ENCODE measurements at places on chromosomes 3 and 15.

GRCh38 chr15:75054172-75054897 is 30.9 kb downstream of the PPCDC start:
- DNase-seq = no peak

DNA sequence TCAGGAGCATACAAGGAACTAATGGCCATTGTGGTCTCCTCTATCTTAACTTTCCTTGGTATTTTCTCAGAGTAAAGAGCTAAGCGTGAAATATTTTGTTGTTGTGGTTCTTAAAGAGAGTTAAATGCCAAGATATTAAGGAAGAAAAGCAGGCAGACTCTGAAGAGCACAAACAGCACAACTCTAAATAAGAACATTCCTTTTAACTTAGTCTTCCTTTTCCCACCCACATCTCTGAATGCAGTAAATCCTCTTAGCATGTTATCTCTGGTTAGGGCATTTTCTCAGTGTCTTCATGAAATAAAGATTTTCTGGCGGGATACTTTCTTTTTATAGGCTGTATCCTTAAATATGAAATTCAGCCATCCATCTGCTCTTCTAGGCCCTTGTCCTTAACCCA is 1.5 kb downstream of the GPR87 start:
- DNase-seq = no peak

DNA sequence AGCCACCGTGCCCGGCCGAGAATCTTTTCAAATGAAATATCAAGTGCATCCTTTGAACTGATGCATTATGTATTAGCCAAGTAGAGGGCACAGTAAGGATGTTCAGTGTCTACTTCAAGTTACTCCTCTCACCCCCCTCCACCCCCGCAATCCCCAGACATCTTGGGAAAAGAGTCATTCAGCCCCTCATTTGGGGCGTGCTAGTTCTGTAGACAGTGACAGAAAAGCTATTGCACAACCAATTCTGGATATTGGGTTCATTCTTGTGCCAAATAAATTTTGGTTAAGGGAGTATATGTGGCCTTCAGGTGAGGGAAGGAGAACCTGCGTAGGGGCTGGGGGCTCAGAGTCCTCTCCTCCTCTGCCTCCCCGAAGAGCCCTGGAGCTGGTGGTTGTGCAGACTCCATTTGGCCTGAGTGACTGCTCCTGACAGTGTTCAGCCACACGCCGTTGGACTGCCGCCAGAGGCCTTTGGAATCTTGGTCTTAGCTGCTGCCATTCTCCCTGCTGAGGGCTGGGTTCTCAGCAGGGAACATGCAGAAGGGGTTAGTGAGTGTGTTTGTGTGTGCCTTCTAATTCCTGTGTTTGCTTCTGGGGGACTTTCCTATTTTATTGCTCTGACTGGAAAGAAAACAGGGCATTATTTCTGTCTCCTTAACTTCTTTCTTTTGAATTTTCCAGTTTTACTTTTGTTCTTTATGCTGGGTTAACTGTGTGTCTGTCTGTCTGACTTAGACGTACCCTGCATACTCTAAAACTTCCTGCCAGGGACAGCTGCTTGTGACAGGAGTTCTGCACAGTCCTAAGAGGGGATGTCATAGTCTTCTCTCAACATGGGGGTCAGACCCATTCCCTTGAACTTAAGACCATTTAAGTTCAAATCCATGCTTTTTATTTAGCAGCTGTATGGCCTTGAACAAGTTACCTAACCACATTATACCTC is 21.0 kb downstream of the RARB start:
- DNase-seq = no peak

DNA sequence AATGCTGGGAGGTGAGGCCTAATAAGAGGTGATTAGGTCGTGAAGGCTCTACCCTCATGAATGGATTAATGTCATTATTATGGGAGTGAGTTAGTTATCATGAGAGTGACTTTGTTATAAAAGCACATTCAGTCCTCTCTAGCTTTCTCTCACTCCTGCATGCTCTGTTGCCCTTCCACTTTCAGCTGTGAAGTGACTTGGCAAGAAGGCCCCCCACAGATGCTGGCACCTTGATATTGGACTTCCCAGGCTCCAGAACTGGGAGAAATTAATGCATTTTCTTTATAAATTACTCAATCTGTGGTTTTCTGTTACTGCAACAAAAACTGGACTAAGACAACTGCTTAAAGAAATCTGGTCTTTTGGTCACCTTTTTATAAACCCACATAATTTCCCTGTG is 144.3 kb downstream of the FBN1 start:
- DNase-seq = no peak

- DNase-seq = no peak
Observed at GRCh38 chr15:35858707-35859106, 312.7 kb upstream of the DPH6 start.

DNA sequence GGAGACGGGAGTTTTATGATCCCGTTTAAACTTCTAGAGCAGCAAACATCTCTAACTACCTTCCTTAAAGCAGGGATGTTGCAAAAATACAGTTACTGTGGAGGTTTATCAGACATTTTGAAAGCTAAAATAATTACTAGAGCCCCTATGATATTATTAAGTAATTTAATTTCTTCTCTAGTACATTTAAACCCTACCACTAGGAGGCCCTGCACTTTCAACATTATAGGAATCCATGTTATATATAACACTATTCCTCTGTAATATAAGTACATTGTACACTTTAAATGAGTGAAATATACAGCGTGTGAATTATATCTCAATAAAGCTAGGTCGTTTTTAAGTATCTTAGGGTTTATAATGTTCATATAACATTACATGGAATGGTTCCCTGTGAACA is 11.5 kb downstream of the SETMAR start:
- DNase-seq = peak; percentile 33

DNA sequence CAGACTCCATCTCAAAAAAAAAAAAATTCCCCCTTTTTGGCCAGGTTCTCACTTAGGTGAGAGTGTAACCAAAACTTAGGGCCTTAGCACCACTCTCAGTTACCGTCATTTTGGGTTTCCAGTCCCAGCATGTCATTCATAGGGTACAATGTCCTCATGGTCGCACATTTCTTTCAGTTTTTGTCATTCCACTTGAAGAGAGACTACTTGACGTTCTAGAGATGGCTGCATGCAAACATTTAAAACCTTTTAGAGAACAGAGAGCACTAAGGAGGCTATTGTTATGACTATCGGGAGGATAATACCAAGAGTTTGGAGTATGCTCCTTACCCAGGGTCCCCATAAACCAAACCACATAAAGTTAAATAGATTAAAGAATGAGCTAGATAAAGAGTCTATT is 37.9 kb upstream of the THUMPD3 start:
- no peak for DNase-seq

DNA sequence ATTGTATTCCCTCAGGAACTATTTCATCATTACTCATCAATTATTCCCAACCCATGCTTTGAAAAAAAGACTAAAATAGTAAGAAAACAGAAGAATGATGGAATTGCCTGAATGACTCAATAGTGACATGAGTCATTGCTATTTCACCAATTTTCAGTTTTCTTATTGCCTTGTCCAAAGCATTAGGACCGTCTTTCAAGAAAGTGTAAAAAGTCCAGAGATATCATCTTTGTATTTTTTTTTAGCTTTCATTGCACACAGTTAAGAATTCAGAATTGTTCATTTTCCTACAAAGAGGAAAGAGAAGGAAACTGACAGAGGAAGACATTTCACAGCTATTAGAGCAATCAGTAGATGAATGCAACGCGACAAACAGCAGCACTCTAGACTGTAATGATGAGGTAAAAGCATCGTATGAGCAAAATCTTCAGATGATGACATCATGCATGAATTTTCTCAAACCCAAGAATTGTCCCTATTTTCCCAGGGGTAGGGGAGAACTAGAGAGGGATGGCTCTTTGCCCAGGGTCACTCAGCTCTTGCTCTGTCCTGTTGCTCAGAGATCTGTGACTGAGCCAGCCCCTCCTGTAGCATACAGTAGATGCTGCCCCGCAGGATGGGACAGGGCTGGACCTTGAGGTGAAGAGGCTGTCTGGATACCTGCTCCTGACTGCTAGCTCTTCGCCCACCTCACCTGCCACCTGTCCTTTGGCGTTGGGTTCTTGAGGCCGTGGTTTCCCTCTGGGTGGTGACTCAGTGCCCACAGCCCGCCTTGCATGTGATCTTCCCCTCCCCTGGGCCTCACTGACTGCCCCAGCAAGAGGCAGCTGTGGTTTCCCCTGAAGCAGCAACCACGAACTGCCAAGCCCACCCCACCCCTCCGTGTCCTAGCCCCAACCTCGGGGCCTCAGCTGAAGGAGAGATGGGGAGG is 84.8 kb downstream of the PPCDC start:
- DNase-seq = peak; percentile 34

DNA sequence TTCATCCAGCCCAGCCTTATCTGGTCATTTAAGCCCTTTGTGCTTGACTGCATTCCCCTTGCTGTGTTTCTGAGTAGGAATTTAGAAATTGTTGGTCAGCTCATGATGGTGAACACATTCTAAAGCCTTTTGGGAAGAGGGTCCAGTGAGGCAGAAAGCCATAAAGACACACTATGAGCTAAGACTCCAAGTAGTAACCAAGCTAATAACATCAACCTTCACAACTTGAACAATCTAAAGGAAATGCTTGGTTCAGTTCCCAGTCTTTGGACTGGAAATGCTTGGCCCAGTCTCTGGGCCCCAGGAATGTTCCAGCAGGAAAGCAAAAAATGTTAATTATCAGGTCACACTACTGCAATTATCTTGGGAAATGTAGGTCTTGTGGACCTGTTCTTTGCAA is 7.7 kb downstream of the PLSCR1 start:
- no peak for DNase-seq

GRCh38 chr3:50537421-50538129 is 30.0 kb downstream of the C3orf18 start:
- no peak for DNase-seq

- no peak for DNase-seq
Observed at GRCh38 chr3:108518895-108519294, 8.5 kb upstream of the MYH15 start.

Measured in NAMALWA (cell line).